Activated T-cell treated with anti-CD3 and anti-CD28 coated beads, Interleukin-2, amount 50 U/mL, for 72 hours (primary cell): ENCODE measurements at places on chromosomes 11 and 22. TPM values are rescaled to one million over a fixed set of nuclear protein-coding genes. Genes with fewer than 3 reads are reported as not detected.

Gene SHISAL1
- not detected for total RNA-seq

Gene FGF3
- total RNA-seq, result not detected

Gene PIK3IP1
- 34.1 TPM for total RNA-seq

Gene AIFM3
- not detected for total RNA-seq

Gene SIAE
- total RNA-seq, result 12.0 TPM

Gene SLC36A4
- total RNA-seq, result 18.0 TPM

Gene DAGLA
- 0.09 TPM for total RNA-seq

Gene SHISA8
- 3.2 TPM for total RNA-seq

Gene ZFP91
- total RNA-seq, result 43.4 TPM

Gene CHKB
- 95.6 TPM for total RNA-seq

Gene BATF2
- total RNA-seq, result 0.39 TPM

Gene HEPN1
- not detected for total RNA-seq

Gene CCT8L2
- total RNA-seq, result not detected

Gene CST6
- 0.34 TPM for total RNA-seq

Gene FOXRED1
- 51.9 TPM for total RNA-seq

Gene SAA1
- not detected for total RNA-seq

Gene HDHD5
- total RNA-seq, result 26.1 TPM

Gene GLYAT
- total RNA-seq, result not detected

Gene BDNF
- total RNA-seq, result not detected

Gene MYO7A
- 0.42 TPM for total RNA-seq

Gene YPEL1
- 2.5 TPM for total RNA-seq

Gene KCNE3
- total RNA-seq, result not detected

Gene ZNF215
- 0.23 TPM for total RNA-seq

Gene TSSK2
- total RNA-seq, result not detected

Gene SEPTIN5
- total RNA-seq, result 1.9 TPM

Gene BIRC3
- total RNA-seq, result 155 TPM

Gene XRRA1
- total RNA-seq, result 15.4 TPM

Gene APOL5
- total RNA-seq, result not detected

Gene C11orf21
- 16.6 TPM for total RNA-seq

Gene MS4A7
- not detected for total RNA-seq

Gene AQP11
- 0.22 TPM for total RNA-seq

Gene ELF5
- not detected for total RNA-seq

Gene KCNJ11
- not detected for total RNA-seq

Gene OR8H2
- not detected for total RNA-seq

Gene SEC14L6
- not detected for total RNA-seq

Gene ASCL2
- 1.7 TPM for total RNA-seq

Gene OR6A2
- 0.07 TPM for total RNA-seq

Gene MMP11
- 0.56 TPM for total RNA-seq

Gene MOGAT2
- total RNA-seq, result not detected

Gene DUSP18
- total RNA-seq, result 14.3 TPM

Gene TNRC6B
- total RNA-seq, result 62.5 TPM

Gene POGLUT3
- 16.2 TPM for total RNA-seq

Gene SYT9
- not detected for total RNA-seq

Gene ZNHIT2
- total RNA-seq, result 10.4 TPM

Gene CDC42EP1
- 4.6 TPM for total RNA-seq

Gene PIWIL4
- total RNA-seq, result 1.1 TPM

Gene WBP2NL
- 3.9 TPM for total RNA-seq

Gene OTOG
- total RNA-seq, result not detected
